ENCODE measurements at places on chromosomes 12 and 14.

GRCh38 chr14:22577334-22577908, 11.6 kb downstream of the DAD1 start:
- no peak for DNase-seq

GRCh38 chr14:22882529-22883172, 371 bp upstream of the REM2 start:
- DNase-seq: no peak

GRCh38 chr14:58641509-58641908, 3.7 kb downstream of the DACT1 start:
- no peak for DNase-seq

- no peak for DNase-seq
These were observed 1.5 kb upstream of the MSRB3 start for GRCh38 chr12:65276916-65277530.

DNA sequence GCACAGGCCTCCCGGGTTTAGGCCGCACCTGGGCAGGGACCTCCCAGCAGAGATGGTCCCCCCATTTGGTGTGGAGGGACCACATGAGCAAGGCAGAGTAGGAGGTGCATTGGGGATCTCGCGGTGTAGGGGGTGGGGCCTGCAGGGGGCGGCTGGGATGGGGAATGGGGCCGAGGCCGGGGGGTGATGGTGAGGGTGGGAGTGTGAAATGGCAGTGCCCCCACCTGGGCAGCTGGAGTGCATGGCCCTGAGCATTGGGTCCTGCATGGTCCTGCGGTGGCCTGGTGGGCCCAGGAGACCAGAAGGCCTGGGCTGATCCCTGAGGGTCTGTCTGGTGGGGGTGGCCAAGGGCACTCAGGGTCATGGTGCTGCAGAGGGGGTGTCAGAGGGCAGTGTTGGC, 111.8 kb downstream of the KIF26A start:
- DNase-seq: no peak

DNA sequence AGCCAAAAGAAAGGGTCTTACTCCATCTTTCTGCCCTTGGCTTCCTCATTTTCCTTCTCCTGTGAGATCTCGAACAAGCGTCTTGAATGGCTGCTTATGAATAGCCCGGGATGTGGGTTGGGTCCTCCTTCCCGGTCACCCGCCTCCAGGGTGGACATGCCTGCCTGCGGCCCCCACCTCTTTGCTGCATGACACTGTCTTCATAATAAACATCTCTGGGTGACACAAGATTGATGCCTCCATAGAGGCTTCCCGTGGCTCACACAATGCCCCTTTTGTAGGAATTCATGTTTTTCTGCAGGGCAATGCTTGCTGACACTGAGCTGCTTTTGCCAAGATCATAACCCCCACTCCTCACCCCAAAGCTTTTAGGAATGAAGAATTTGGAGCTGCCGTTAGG, 125.9 kb downstream of the ZNF664 start:
- no peak for DNase-seq

- no peak for DNase-seq
These were observed 8.3 kb downstream of the DERA start for GRCh38 chr12:15919418-15919817.

DNA sequence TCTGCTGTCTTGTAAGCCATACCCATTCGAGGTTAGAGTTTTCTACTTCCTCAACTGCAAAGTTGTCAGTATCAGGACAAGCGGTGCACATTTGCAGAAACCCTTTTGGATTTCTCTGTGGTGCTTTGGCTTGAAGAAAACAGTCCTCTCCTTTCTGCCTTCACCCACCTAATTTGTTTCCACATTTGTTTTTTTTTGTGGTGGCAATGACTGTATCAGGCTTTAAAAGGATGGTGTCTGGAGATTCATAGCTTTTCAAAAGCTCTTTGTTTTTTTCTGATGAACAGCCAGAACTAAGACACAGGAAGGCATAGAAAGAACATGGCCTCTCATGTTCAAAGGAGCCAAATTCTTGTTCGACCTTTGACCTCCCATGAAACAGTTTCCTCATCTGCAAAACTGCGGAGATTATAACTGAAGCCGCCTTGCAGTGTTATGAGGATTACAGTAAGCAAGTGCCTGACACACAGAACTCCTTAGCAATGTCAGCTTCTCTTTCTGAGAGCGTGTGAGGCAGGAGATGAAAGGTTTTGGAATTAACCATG, 270.6 kb upstream of the TBX3 start:
- DNase-seq: no peak

DNA sequence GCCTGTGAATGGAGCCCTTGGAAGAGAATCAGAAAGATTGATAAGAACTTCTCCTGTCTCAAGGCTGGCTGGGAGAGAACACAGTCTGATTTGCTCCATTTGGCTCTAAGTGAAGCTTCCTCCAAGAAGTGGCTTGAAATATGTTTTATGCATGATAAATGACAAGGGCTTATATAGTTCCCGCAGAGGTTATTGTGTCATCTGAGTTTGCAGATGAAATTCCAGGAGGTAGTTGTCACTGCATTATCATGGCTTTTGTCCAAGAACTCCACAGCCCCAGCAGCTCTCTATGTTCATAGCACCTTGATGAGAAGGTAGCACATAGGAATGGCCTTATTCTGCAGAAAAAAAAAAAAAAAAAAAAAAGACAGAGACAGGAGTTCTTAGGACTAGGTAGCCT, 108.5 kb downstream of the DACT1 start:
- DNase-seq: no peak

- DNase-seq: no peak
These were observed 157.6 kb upstream of the TMTC2 start for GRCh38 chr12:82529101-82529500.

- no peak for DNase-seq
These were observed 138.5 kb downstream of the NTF3 start for GRCh38 chr12:5570416-5570815.

DNA sequence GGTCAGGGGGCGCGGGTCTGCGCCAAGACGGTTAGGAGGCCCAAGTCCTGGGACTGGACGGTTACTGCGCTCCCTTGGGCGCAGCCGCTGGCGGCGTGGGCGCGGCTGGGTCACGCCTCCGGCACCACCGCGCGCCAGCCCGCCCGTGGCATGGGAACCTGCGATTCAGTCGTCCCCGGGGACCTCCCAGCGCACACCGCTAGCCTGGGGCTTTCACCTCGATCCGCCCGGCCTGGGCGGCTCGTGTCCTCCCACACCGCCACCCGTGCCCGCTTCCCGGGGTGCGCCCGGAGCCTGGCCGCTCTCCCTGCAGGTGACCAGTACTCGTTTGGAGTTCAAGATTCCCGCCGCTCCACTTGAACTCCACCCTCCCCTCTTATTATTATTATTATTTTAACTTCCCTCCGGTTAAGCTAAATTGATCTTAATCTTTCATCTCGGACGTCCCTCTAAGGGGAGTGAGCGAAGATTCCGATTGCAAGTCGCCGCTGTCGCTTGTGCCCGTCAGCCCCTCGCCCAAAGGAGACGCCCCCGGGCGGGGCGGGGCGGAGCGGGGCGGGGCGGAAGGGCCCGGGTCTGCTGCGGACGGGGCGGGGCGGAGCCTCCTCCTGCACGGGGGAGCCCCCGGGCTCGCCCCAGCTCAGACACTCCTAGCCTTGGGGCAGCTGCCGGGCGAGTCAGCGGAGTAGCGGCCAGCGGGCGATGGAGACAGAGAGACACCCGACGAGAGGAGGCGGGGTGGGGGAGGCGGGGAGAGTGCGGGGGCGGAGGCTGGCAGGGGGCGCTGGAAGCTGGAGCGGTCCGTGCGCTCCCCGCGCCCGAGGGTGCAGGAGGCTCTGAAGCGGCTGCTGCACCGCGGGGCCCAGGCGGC, at the start of gene KCNMB4:
TSS of gene KCNMB4 (plus strand) at position 643 of the 871 bp plus-strand sequence. CDS start 445 bp downstream, outside the sequence.
- peak; percentile 34 for DNase-seq

- DNase-seq: no peak
These were observed 39.6 kb downstream of the RAD52 start for GRCh38 chr12:909861-910260.

DNA sequence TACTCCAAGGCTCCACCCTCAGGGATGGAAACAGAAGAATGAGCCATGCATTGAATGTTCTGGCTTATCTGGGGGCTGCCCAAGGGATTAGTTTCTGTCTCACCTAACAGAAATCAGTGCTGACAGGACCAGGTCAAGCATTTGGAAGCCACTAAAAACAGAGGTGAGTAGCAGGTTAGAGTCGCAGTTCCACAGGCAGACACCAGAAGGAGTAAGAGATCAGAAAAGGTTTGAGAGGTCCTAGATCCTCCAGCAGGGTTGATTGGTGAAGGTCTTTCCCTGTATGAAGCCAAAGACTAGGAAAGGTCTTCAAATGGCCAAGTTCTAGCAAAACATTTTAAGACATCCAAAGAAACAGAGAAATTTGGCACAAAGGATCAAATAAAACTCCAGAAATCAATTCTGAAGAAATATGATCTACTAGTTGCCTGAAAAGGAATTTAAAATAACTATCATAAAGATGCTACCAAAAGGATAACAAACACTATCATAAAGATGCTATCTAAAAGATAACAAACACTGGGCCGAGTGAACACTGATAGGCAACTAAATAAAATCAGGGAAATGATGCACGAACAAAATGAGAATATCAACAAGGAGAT, 19.5 kb upstream of the TTC9 start:
- DNase-seq: no peak

DNA sequence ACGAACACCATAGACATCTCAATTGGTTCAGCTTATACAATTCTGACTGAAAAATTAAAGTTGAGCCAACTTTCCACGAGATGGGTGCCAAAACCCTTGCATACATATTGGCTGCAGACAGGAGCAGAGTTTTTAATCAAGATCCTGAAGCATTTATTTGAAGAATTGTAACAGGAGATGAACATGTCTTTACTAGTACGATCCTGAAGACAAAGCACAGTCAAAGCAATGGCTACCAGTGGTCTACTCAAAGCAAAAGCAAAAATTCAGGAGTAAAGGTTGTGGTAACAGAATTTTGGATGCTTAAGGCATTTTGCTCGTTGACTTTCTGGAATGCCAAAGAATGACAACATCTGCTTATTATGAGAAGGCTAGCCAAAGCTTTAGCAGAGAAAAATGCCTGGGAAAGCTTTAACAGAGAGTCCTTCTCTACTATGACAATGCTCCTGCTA, 20.7 kb downstream of the ZDHHC17 start:
- DNase-seq: no peak

DNA sequence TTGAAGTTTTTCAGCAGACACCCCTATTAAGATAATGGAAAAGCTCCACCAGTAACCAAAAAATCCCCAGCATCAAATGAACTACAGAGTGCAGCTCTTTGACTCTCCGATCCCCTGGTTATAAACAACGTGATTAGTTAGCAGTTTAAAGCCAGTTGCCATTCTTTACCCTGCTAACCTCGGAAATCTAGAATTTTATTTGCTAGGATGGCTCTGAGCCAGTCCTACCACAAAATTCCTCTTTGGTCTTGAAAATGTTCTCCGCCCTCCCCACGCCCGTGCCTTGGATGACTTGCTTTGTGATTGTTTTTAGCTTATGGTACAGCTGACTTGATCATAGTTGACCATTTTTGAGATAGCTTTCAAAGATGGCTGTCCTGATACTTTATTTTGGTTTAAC, 1.2 kb downstream of the KLHDC2 start:
- no peak for DNase-seq

DNA sequence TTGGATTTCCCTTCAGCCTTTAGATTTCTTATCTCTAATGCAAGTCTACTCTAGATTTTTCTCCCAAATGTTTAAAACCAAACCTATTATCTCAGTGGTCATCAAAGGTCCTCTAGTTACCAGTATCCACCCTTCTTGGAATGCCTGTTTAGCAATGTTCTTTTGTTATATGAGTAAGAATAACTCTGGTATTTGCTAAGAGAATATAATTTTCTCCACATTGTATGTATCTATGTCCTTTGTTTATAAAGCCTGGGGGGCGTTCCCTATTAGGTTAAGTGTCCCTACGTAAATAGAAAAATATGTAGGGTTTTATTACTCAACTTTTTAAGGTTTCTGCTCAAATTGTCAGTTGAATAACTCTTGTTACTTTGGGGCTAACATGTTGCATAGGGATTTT, 27.3 kb downstream of the PPM1A start:
- DNase-seq: no peak

- DNase-seq: no peak
These were observed 19.9 kb downstream of the PRKAB1 start for GRCh38 chr12:119687879-119688278.

DNA sequence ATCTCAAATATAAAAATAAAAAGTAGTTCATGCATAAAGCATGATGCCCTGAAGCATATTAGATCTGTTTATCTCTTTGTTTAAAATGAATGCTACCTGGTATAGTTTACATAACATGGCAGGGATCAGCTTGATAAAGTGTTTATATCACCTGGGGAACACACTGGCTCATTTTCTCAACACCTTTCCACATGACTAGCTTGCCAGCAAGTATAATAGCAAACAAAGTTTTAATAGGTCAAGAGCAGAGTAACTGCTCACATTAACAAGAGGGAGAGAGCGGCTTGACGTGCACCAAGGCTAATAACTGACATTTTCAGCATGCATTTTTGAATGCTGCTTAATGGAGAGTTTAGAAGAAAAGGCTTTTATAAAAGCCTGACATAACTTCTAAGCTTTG, 246.4 kb downstream of the EGLN3 start:
- DNase-seq: no peak

DNA sequence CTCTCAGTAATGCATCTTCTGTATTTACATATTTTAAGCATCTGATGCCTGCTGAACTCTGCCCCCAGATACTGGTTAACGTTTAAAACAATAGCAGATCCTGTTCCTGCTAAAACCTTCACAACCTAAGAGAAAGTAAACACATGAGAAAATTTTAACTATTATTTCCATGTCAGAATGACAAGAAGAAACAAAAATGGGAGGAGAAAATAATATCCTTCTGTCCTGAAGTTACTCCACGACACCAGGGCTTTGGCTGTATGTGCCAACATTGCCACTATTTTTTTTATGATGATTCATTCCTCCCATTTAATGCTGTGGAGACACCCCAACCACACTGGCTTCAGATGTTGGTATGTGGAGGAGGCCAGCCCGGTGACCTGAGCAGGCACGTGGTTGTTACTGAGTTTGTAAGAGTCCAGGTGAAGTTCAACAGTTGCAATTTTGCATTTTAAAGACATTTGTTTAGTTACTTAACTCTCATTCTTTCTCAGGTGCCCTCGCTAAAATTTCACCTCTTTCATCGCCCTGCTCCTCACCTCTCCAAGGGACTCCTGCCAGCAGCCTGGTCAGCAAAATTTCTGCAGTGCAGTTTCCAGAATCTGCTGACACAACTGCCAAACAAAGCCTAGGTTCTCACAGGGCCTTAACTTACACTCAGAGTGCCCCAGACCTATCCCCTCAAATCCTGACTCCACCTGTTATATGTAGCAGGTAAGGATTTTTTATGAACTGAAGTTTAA, 65.5 kb upstream of the SLCO1C1 start:
- no peak for DNase-seq

DNA sequence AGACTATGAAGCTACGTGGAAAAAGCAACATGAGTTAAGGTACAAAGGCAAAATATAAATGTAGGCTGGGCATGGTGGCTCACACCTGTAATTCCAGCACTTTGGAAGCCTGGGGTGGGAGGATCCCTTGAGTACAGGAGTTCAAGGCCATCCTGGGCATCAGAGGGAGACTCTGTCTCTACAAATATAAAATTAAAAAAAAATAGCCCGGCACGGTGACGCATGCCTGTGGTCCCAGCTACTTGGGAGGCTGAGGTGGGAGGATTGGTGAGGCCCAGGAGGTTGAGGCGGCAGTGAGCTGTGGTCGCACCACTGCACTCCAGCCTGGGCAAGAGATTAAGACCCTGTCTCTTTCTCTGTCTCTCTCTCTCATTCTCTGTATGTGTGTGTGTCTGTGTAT, 4.0 kb upstream of the VPS37B start:
- DNase-seq: no peak
